ENCODE measurements at places on chromosomes 16 and 17. TPM values are rescaled to one million over a fixed set of nuclear protein-coding genes. Genes with fewer than 3 reads are reported as not detected.

Gene DPEP2
- polyA plus RNA-seq: not detected

Gene SLFN14
- not detected for polyA plus RNA-seq

Gene C17orf67
- 2.6 TPM for polyA plus RNA-seq

Gene FNDC8
- not detected for polyA plus RNA-seq

Gene PSMB10
- 52.4 TPM for polyA plus RNA-seq

Gene ATP2A1
- 1.5 TPM for polyA plus RNA-seq

Gene SHPK
- polyA plus RNA-seq: 10.9 TPM

Gene OR3A1
- not detected for polyA plus RNA-seq

Gene OR1F1
- 0.31 TPM for polyA plus RNA-seq

Gene PPP1R1B
- polyA plus RNA-seq: not detected

Gene HOXB2
- polyA plus RNA-seq: 0.58 TPM

DNA sequence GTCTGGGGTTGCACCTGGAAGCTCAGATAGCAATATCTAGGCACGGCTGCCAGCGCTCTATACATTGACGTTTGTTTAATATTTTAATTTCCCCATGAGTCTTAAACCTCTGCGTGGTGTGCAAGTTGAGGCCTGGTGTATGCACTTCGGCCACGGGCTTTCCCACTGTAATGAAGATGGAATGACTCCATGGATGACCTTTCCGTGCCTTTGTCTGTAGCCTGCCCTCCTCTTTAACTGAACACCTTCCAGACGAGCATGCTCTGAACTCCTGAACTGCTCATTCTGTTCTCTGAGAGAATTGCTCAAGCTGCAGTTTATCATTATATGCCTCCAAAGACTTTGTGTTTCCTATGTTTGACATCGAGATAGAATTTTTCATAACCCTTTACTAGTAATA, 438.8 kb downstream of the WWOX start:
- no peak for DNase-seq

DNA sequence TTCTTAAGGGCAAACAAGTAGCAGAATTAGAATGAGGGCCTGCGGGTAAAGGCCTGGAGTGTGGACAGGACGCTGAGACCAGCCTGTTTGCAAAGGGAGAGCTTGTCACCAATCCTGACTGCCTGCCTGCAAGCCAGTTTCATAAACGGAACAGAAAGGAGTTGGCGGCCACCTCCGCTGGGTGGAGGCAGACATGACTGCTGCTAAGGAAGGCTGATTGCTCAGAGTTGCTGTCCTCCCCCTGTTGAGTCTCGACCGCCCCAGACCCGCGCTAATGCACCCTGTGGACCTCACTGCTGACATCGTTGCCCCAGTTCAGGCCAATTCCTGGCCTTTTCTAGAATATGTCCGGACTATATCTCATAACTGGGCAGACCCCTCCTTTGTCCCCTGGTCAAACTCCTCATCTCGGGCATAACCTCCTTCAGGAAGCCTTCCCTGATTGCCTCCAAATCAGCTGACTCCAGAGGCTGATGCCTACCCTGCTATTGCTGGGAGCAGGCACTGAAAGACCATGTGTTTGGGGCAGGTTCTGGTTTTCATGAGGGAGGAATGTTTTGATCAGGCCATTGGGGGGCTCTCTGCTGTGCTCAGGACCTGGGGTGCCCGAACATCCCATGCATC, 153.0 kb upstream of the CIBAR2 start:
- no peak for DNase-seq

GRCh38 chr17:82655523-82655922, 7.3 kb upstream of the WDR45B start:
- DNase-seq: no peak

DNA sequence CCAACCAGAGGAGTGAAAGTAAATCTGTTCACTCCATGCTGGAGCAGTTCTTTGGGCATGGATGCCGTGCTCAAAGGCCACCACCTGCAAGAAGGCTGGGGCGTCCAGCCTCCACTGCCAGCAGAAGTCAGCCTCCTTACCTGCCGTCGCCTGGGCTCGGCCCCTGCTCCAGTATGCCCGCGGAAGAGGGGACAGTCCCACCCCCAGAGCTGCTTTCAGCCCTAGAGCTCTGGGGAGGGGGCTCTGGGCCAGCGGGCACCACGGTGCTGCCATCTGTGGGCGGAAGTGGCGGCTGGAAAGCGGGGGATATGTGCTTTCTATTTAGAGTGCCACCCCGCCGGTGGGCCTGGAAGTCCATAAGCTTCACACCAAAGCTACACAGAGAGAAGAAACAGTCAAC, 75.9 kb downstream of the ARHGAP17 start:
- no peak for DNase-seq

DNA sequence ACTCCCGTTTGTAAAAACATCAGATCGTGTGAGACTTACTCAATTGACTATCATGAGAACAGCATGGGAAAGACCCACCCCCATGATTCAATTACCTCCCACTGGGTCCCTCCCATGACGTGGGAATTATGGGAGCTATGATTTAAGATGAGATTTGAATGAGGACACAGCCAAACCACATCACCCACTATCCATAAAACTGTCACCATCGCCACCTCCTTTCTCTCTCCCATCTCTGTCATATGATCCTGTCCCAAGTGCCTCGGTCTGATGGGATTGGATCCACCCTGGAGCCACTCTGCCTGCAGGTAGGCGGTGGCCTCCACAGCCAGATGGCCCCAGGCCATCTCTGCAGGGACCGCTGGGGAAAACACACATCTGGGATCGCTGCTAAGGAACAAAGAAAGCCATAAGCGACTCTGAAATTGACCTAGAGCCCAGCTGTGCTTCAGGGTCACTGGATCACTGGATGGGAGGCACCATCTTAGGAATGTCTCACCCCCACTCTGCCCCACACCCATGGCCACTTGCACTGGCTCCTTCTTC, 61.2 kb downstream of the TMEM186 start:
- no peak for DNase-seq

- DNase-seq: no peak
These were observed 743.1 kb downstream of the KCNJ18 start for GRCh38 chr17:22435231-22435974.

DNA sequence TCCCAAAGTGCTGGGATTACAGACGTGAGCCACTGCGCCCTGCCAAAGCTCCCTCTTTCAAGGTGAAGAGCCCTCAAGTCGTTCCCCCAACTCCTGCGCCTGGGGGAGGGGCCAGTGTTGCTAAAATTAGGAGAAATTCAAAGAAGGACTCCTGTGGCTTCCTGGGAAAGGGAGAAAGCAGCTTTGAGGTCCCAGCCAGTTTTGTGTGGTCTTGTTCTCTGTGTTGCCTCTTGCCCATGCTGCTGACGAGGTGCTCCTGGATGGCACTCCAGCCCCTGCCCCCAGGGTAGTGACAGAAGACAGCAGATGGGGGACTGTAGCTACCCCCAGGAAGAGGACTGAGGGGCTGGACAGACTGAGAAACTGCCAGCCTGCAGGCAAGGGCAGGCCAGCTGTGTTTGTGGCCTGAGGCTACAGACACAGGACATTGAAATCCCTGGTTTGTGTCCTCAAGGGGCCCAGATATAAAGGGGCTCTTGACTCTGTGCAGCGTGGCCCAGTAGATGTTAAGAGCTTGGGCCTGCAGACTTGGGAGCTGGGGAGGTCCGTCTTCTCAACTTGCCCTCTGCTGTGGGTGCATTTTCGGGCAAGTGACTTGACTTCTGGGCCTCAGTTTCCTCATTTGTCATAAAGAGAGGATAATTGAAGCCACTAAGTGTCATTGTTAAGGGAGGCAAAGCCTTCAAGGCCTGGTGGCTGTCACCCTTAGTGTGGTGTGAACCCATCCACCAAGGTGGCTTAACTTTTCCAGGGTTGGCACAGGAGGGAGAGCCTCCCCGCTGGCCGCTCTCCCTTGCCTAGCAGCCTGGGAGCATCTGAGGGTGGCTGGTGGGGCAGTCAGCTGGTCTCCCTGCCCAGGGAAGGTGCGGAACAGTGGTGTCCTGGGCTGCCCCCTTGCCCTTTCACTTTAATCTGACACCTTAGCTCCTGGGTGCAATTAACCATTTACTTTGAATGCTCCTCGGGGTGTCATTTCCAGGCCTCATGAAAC, 4.1 kb downstream of the UBALD2 start:
- DNase-seq: no peak

DNA sequence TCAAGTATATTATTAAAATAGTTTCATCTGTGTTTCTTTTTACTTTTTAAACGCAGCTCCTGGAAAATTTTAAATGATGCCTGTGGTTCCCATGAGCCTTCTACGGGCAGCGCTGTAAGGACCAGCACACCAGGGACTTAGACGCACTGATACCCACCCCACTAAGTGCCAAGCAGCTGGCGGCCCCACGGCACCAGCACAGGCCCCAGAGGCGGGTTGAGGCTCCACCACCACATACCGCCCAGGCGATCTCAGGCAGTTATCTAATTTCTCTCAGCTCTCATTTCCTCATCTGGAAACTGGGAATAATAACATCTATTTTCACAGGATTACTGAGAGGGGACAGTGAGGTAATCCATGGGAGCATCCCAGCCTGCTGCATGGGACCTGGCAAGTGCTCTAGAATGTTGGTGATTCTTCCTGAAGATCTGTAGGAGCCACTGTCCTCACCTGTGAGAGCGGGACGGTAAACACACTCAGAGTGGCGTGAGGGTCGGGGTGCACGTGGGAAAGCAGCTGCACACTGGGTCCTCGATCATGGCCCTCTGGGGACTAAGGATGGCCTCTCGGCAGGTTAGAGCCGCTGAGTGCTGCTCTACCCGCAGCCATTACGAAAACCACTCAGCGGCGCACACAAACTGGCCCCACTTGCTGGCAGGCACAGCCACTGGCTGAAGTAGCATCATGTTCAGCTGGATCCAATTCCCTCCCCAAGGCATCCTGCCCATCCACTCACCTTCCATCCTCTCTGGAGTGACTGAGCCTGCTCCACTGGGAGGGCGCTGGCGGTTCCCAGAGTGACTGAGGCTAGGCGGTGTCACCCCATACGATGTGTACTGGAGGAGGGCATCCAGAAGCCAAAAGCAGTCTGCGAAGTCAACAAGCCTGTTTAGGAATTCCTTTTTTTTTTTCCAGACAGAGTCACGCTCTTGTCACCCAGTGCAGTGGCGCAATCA, 17.6 kb upstream of the SLC38A8 start:
- DNase-seq: no peak

GRCh38 chr16:51163366-51163765, 12.3 kb upstream of the SALL1 start:
- DNase-seq: no peak

GRCh38 chr16:72930396-72930795, 117.5 kb downstream of the ZFHX3 start:
- DNase-seq: no peak

DNA sequence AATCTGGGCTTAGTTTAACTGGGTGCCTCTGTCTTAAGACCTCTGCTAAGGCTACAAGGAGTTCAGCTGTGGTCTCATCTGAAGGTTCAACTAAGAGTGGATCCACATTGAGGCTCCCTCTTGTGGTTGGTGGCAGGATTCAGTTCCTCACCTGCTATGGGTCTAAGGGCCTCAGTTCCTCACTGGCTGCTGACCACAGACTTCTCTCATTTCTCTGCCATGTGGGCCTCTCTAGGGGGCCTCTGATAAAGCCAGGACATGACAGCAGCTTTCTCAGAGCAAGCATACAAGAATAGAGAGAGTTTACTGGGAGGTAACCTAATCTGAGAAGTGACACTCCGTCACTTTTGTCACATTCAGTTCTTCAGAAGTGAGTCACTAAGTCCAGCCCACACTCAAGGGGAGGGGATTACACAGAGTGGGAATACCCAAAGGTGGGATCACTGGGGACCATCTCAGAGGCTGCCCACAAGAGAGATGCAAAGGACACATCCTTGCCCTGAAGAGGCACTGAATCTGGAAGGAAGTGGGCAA, 19.2 kb upstream of the ABAT start:
- DNase-seq: no peak

- no peak for DNase-seq
These were observed 11.5 kb downstream of the UBE2G1 start for GRCh38 chr17:4354862-4355514.

- DNase-seq: no peak
These were observed 127.1 kb downstream of the RPTOR start for GRCh38 chr17:80671825-80672110.

- DNase-seq: no peak
These were observed 7.9 kb downstream of the SLC5A10 start for GRCh38 chr17:18959845-18960240.

GRCh38 chr16:8847145-8847544, 21.7 kb downstream of the CARHSP1 start:
- DNase-seq: peak; percentile 2

GRCh38 chr17:47244697-47245096, 8.9 kb upstream of the ITGB3 start:
- no peak for DNase-seq

GRCh38 chr17:78281249-78281845, 49.9 kb downstream of the TMEM235 start:
- no peak for DNase-seq

DNA sequence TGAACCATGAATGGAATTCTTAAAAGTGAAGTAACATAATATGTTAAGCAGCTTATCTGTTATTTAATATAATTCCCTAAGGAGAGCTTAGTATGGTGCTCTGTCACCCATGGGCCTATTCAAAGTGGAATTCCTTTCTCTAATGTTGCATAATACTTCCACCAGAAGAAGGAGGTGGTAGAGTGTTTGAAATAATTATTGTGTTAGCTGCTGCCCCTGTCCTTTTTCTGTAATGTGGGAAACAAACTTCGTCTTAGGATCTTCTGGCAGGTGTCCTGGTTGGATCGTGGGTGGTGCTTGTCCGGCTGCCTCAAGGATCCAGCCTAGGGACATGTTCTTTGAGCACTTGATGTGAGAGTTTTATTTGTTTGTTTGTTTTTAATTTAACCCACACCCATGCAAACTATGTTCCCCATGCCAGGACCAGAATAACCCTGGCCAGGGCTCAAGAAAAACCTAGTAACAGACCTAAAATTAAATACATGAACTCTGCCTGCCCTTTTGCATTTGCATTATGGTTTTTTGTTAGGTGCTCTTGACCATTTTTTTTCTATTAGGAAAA, 46.1 kb downstream of the ZNRF1 start:
- peak; percentile 48 for DNase-seq

- no peak for DNase-seq
These were observed 16.8 kb upstream of the CCDC182 start for GRCh38 chr17:57761887-57762286.

DNA sequence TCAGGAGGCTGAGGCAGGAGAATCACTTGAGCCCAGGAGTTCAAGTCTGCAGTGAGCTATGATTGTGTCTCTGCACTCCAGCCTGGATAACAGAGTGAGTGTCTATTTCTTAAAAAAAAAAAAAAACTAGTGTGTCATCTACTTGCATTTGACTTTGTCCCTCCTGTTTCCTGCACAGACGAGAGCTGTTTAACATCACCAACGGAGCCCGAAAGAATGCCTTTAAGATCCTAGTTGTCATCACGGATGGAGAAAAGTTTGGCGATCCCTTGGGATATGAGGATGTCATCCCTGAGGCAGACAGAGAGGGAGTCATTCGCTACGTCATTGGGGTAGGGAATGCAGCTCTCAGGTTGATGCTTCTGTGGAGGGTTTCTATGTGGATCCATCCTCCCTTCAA, 13.4 kb downstream of the ITGAM start:
- no peak for DNase-seq

GRCh38 chr16:56225017-56225742, 33.9 kb downstream of the GNAO1 start:
- no peak for DNase-seq

GRCh38 chr16:89951509-89951908, 3.0 kb downstream of the DEF8 start:
- DNase-seq: no peak

GRCh38 chr17:19386051-19386929, 700 bp downstream of the MFAP4 start:
- DNase-seq: peak; percentile 73
